Stimulated activated naive B cell treated with anti-CD40 and anti-IgM and Interleukin-4, amounts not matched to agents 10 μg/mL and 1 μg/mL and 100 μg/mL, for 72 hours (primary cell): ENCODE measurements at places on chromosomes 11 and 22.

DNA sequence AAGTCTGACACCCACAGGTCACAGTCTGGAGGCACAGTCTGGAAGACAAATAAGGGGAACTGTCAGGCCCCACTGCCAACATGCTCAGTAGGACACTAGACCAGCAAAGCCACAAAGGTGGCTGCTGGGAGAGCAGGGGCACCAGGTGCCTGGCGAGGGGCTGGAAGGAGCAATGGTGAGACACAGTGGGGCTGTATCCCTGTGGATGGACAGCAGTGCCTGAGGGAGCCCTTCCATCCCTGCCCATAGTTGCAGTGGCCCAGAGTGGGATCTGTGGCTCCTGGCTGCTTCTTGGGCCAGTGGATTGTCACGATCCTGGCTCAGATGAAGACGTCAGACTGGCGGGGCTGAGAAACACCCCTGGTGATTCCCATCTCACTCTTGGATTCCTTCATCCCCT, 154.6 kb downstream of the DSCAML1 start:
- no peak for DNase-seq

- no peak for DNase-seq
Measured at GRCh38 chr11:68014157-68014946, 4.2 kb downstream of the ALDH3B1 start.

- DNase-seq = no peak
Measured at GRCh38 chr11:117502015-117502778, 174.5 kb downstream of the CEP164 start.

GRCh38 chr11:67289226-67289650, at the start of gene ANKRD13D:
Gene ANKRD13D (plus strand): TSS chr11:67289303. CDS start chr11:67289461, 158 bp downstream.
- DNase-seq = peak; percentile 53

GRCh38 chr11:65213322-65214211, 31.8 kb downstream of the CAPN1 start:
- DNase-seq = no peak

GRCh38 chr11:88246696-88247095, 71.5 kb upstream of the RAB38 start:
- no peak for DNase-seq

DNA sequence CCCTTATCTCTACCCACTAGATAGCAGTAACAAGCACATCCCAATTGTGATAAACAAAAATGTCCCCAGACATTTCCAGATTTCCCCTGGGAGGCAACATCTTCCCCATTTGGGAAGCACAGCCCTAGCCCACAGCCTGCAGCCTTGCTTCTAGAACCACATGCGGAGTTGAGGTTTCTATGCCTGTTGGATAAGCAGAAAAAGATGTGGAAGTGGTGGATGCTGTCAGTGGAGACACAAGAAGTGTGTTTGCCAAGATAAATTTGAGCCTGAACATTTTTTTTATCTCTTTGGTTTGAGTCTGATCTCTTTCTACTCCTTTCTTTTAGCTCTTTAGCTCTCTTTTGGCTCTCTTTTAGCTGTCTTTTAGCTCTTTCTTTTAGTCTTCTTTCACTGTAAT, 884.5 kb downstream of the NTM start:
- DNase-seq = no peak

DNA sequence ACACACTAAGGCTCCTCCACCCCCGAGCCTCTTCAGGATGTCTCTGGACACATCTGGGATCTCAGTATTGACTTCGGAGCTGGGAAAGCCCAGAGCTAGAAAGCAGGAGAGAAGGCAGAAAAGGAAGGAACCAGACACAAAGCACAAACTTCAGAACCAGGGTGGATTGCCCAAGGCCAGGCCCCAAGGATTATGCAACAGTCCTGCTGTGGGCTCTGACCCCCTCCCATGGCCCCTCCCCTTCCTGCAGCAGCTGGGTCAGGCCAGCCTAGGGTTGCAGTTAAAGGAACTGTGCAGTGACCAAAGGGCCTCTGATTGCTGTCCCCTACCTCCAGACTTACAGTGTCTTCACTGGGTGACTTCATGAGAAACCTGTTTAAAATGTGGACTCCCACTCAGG, 5.3 kb downstream of the KCNE3 start:
- no peak for DNase-seq

DNA sequence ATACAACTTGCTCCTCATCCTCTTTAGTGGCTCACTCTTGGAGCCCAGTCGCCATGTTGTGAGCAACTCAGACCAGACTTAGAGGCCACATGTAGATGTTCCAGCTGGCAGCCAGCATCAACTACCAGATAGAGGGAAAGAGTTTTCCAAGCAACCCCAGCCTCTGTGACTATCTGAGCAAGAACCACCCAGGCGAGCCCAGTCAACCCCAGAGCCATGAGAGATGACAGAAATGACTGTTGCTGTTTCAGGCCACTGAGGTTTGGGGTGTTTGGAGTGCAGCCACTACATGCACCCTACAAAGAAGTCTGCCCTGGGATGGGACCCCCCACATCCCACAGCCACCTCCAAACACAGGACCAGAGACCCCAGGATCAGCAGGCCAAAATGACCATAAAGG, 24.8 kb upstream of the CLDN5 start:
- no peak for DNase-seq

GRCh38 chr11:660681-661444, 23.8 kb downstream of the DRD4 start:
- DNase-seq = no peak
